ENCODE measurements at places on chromosomes 5 and 9. TPM values are rescaled to one million over a fixed set of nuclear protein-coding genes. Genes with fewer than 3 reads are reported as not detected.

CCNJL gene
- not detected for total RNA-seq

KIAA0825 gene
- 0.89 TPM for total RNA-seq

GABRB2 gene
- total RNA-seq = not detected

AMBP gene
- not detected for total RNA-seq

OLFM1 gene
- not detected for total RNA-seq

PCDHA9 gene
- total RNA-seq = not detected

IFNA2 gene
- total RNA-seq = not detected

SLC6A19 gene
- total RNA-seq = not detected

WDR31 gene
- 0.11 TPM for total RNA-seq

GGTA1 gene
- total RNA-seq = not detected

AK1 gene
- 34.8 TPM for total RNA-seq

TRAF1 gene
- 61.7 TPM for total RNA-seq

GARIN3 gene
- total RNA-seq = not detected

LHX3 gene
- 0.14 TPM for total RNA-seq

PARP8 gene
- total RNA-seq = 192 TPM

C1QTNF3 gene
- 3.3 TPM for total RNA-seq

CAMK2A gene
- total RNA-seq = 0.27 TPM

PCDHB6 gene
- total RNA-seq = not detected

PTCH1 gene
- total RNA-seq = 13.7 TPM

SLC36A2 gene
- total RNA-seq = not detected

CCL27 gene
- total RNA-seq = not detected

OBP2A gene
- not detected for total RNA-seq

PDE6A gene
- total RNA-seq = not detected

CDKN2B gene
- not detected for total RNA-seq

BHMT2 gene
- total RNA-seq = not detected

CTNND2 gene
- total RNA-seq = not detected

ARHGEF37 gene
- not detected for total RNA-seq

TAF11L13 gene
- total RNA-seq = not detected

CDH12 gene
- total RNA-seq = not detected

OGN gene
- total RNA-seq = not detected

SPAG8 gene
- total RNA-seq = 0.92 TPM

SV2C gene
- 0.11 TPM for total RNA-seq

MELK gene
- total RNA-seq = not detected

NTNG2 gene
- 5.8 TPM for total RNA-seq

SLC6A18 gene
- not detected for total RNA-seq

ISL1 gene
- total RNA-seq = not detected

SPATA31D4 gene
- total RNA-seq = not detected

DOK3 gene
- 1.1 TPM for total RNA-seq

ARSI gene
- total RNA-seq = 0.61 TPM

FAM221B gene
- not detected for total RNA-seq

ACSL6 gene
- total RNA-seq = 14.8 TPM

SOHLH1 gene
- not detected for total RNA-seq

TRPM3 gene
- total RNA-seq = not detected

DDX4 gene
- total RNA-seq = not detected

Data from CD8-positive, alpha-beta T cell (primary cell).